Stimulated activated CD4-positive, alpha-beta T cell treated with anti-CD3 and anti-CD28 coated beads, Interleukin-1b, Interleukin-23, amount 100 ng/mL, for 1 hour (primary cell): ENCODE measurements at places on chromosomes 16 and 17.

DNA sequence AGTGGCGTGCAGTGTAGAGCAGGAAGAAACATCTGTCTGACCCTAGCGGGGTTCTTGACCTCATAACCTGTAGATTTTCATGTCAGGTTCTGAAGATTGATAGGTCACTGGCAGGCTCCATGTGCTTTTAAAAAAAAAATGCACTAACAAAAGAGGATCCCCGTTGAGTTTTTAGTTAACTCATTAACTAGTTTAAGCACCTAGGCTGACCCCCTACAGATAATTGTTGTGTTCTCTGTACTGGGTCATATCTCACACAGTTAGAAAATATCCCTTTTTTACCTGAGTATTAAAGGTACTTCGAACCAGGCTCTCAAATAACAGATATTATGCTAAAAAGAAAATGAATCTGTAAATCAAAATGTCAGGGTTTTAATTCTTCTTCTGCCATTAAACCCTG lies 676.6 kb downstream of the CDH11 start:
- DNase-seq, result no peak

DNA sequence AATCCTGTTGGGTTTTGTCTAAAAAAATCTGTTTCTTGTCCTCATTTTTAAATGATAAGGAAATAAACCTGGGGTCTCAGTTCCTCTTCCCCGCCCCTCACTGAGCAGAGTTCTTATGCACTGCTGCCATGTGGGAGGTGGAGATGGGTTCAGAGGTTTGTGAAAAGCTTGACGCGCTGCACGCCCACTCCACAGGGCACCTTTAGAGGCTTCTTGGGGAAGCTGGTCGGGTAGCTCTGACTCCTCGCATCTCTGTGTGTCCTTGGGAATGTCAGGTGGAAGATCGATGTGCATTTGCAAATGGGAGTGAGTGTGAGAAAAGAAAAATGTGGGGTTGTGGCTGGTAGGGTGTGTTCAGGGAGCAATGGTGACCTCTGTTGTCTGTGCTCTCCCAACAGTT lies 4.7 kb upstream of the ZNHIT3 start:
- DNase-seq, result no peak

GRCh38 chr17:11823862-11824261 lies 173.4 kb downstream of the ZNF18 start:
- no peak for DNase-seq

- DNase-seq, result no peak
Observed at GRCh38 chr17:39628655-39629493, 2.1 kb downstream of the PPP1R1B start.

DNA sequence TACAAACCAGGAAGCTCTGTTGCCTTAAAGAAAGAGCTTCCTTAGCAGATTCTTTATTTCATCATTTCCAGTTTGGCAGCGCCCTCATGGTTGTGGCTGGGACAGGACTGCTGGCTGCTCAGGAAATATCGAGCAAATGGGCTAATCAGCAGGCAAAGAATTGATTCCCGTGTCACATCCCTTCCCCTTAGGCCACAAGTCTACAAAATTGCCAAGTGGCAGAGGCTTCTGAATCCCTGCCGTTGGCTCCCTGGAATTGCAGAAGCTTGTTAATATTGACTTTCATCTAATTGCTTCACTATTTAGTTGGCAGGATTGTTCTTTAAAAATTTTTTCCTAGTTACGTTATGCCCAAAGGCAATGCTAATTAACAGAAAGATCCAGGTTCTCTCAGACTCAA lies 456.3 kb upstream of the ERCC4 start:
- DNase-seq, result no peak

- DNase-seq, result no peak
Observed at GRCh38 chr17:7192271-7192937, 13.2 kb upstream of the ASGR1 start.

GRCh38 chr17:51152766-51153209 lies 571 bp upstream of the NME1 start:
- DNase-seq, result no peak
